Lower leg skin (tissue), 4 donors: ENCODE measurements at places on chromosomes 6 and 20. TPM values are rescaled to one million over a fixed set of nuclear protein-coding genes. Genes with fewer than 3 reads are reported as not detected.

The GABRR1 gene
- 0.86 TPM for total RNA-seq

The PRL gene
- total RNA-seq, result not detected

The SLC12A5 gene
- not detected for total RNA-seq

The PI3 gene
- 0.76 TPM for total RNA-seq

The HLA-DRA gene
- total RNA-seq, result 274 TPM

The ATP6V1G2 gene
- total RNA-seq, result not detected

The RHAG gene
- not detected for total RNA-seq
